ENCODE measurements at places on chromosomes 5 and 9.

- no peak for DNase-seq
Observed at GRCh38 chr9:89978185-89978584, 373.4 kb downstream of the GADD45G start.

DNA sequence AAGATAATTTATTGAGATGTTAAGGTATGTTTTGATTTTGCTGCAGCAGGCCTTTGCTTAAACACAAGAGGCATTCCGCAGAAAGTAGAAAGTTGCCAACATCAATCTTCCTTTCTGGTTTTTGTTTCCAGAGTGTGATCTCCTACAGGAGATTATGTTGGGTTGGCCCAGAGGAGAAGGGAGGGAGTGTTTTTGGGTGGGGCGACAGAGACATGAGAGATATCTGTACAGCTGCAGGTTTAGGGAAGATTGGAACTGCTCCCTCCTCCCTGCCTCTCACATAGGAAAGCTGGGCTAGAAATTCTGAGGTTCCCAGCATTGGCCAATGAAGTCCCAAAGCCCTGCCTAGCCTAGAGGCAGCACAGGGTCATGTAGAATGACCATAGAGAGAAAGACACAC is 211.0 kb downstream of the CEMIP2 start:
- no peak for DNase-seq

DNA sequence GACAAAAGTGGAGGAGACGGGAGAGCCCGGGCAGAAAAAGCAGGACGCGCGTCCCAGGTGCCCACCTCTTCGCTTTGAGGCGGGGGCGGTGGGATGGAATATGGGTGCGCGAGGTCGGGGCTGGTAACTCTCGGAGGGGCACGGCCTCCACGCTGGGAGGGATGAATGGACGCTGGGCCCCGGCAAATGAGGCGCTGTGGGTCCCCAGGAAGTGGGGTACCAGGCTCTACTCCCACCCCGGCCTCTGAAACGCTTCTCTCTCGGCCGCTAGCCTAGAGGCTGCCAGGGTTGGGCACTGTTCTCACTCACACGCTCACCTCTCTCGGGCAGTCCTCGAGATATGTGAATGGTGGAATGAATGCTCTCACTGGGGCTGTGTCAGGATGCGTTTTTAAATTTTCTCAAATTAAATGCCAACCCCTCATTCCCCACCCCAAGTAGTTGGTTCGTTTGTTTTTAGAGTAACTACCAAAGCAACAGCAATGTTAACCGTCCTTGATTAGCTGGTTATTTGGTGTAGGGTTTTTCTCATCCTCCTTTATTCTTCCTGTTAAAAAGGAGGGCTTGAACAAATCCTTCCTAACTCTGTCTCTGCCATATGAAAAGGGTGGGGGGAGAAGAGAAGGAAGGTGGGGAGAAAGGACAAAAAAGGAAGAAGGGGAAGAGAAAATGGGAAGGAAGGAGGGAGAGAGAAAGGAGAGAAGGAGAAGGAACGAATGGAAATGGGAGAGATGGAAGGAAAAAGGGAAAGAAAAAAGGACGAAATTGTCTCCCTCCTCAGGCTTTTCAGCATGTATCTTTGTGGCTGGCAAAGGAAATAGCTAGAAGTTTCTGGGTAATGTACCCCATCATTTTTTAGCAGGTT is 1.3 kb upstream of the EBF1 start:
- DNase-seq = no peak

- no peak for DNase-seq
Observed at GRCh38 chr5:56155992-56156584, 77.0 kb downstream of the ANKRD55 start.

DNA sequence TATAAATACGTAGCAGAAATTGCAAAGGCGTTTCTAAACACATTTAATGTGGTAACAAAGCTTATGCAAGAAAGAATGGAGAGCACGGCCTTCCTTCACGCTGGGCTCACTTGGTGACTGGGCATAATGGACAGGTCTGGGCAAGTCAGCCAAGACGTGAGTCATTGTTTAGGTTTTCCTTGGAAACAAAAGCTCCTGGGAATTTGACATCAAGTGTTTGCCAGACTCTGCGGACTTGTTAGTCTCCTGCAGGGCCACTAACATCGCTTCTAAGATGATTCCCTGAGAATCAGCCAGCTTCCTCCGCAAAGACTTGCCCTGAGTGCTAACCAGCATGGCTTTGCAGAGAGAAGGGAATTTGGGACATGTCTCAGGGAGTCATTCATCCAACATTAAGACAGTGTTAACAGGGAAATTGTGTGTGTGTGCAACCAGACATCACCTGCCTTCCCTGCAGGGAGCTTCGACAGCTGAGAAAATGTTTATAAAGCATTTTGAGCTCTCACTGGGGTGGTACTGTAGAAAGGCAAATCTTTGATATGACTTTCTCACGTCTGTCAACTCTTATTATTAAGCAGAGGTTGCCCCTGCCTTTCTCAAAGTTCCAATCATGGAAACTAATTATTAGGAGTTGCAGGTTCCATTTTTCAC is 182.5 kb downstream of the NTRK2 start:
- no peak for DNase-seq
